ENCODE measurements at places on chromosomes 6 and 20. TPM values are rescaled to one million over a fixed set of nuclear protein-coding genes. Genes with fewer than 3 reads are reported as not detected.

- H3K4me1 ChIP-seq = no peaks in the 10 kb centered on the region
- no peak overlapping the region for H3K4me3 ChIP-seq
- DNase-seq = no peak
- H3K27ac ChIP-seq = no peak overlapping the region
- no peaks in the 10 kb centered on the region for H3K27me3 ChIP-seq
Measured at GRCh38 chr6:73121421-73121993, 103.8 kb downstream of the KHDC1L start.

Gene KIF25
- total RNA-seq = 0.28 TPM

DNA sequence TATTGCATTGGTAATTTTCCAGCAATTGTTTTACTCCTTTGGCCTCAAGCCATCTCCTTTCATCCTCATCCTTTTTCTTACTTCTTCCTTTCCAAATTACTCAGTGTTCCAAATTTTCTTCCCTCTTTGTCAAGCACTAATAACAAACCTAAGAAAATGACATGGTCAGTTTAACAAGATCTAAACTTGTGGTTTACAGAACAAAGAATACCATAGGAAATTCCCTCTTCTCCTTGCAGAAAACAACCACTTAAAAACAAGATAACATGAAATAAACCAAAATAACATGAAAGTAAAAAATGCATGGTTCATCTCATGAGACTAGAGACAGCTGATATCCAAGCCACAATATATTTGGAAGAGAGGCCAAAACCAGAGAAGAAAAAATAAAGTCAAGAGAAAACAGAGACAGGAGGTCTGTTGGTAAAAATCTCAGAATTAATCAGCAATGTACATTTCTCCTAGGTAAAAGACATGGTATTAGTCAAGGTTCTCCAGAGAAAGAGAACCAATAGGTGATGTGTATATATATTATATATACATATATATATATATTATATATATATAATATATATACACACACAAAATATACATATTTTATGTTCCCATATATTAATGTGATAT is 51.0 kb upstream of the SENP6 start:
- H3K27me3 ChIP-seq = no peaks in the 10 kb centered on the region
- DNase-seq = no peak
- H3K36me3 ChIP-seq = no peaks in the 10 kb centered on the region
- no peak overlapping the region for H3K27ac ChIP-seq

DNA sequence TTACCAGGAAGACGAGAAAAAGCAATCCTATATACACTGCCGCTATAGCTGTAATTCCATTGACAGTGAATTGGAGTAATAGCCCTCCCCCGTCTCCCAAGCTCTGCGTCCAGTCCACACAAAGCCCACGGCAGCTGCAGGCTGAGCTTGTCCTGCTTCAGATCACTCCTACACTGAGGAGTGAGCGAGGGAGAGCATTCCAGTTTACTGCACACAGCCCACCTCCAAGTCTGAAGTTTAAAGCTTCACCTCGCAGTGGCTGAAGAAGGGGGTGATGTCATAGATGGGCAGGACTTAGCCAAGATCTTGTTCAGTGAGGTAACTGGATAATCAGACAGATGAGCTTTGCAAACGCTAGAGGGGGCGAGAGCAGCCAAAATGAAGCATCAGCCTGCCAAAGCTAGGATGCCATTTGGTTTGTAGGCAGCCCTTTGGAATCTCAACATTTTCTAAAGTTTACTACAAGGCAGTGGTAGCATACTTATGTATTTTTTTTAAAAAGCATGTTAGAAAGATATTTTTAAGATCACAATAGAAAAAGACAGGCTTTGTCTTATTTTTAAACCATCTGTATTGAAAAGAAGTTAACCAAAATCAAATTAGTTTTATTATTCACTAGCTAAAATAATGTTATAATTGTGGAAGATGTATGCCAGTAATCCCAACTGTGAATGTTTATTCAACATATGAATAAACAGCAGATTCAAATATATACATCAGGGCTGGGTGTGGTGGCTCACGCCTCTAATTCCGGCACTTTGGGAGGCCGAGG is at the start of gene FLRT3:
FLRT3 (minus strand) TSS at position 213 of the 772 bp plus-strand sequence. CDS start 10,106 bp downstream, outside the sequence.
- no peaks in the 10 kb centered on the region for H3K4me1 ChIP-seq
- no peaks in the 10 kb centered on the region for H3K36me3 ChIP-seq
- peak within 1 kb of the TSS; percentile 71 for H3K27ac ChIP-seq
- DNase-seq = peak; percentile 92
- H3K27me3 ChIP-seq = no peaks in the 10 kb centered on the region
- peak within 1 kb of the TSS; percentile 24 for H3K4me3 ChIP-seq

Gene TAAR1
- total RNA-seq = not detected

Gene TMEM151B
- 0.09 TPM for total RNA-seq

Gene FAM83C
- 0.28 TPM for total RNA-seq

DNA sequence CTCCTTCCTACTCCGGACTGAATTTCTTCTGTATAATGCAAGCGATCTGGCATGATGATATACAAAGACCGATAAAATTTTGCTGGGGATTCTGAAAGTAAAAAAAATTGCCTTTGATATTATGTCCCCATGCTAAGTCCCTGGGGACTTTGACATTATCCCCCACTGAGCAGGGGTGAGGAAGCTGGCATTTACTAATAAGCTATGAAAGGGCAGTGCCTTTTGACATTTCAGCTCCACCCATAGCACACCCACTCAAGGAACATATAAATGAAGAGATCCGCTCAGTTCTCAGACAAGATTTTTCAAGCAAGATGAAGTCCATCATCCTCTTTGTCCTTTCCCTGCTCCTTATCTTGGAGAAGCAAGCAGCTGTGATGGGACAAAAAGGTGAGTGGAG is at the start of gene SEMG2:
SEMG2 (plus strand) TSS at position 298 of the 400 bp plus-strand sequence; CDS start at position 315, 17 bp downstream.
- no peak for DNase-seq
- no peak within 1 kb of the TSS for H3K27ac ChIP-seq
- no peaks in the 10 kb centered on the region for H3K27me3 ChIP-seq

- H3K4me3 ChIP-seq = no peak overlapping the region
- H3K36me3 ChIP-seq = no peaks in the 10 kb centered on the region
- DNase-seq = no peak
Measured at GRCh38 chr6:124825564-124825963, 136.7 kb upstream of the RNF217 start.

DNA sequence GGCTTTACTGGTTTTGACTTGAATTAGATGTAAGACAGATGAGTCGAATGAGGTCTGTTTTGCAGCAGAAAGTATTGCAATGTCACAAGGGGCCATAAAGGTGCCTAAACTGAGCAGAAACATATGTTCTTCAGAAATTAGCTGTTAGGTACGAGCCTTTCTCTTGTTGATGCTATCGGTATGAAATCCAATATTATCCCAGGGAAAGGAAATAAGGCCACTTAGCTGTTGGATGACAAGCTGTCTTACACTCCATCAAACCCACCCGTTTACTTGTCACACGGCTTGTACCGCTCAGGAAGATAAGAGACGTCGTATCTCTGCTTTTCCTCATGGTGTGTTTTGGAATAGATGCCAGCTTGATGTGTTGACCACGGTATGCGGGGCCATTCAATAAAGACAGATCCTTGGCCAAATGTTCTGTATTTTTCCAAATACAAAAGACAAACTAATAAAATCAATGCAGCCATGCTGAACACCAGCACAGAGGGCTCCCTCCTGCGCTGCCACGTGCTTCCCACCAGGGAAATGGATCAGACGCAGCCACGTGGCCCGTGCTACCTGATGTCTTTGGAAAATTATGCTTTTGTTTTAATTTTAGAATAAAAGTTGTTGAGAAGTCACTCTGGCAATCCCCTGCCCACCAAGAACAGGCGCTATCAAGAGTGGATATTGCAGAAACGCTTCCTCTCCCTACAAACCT is 255.9 kb upstream of the SULF2 start:
- H3K36me3 ChIP-seq = no peaks in the 10 kb centered on the region
- H3K4me3 ChIP-seq = no peak overlapping the region
- H3K27ac ChIP-seq = no peak overlapping the region
- no peaks in the 10 kb centered on the region for H3K27me3 ChIP-seq

DNA sequence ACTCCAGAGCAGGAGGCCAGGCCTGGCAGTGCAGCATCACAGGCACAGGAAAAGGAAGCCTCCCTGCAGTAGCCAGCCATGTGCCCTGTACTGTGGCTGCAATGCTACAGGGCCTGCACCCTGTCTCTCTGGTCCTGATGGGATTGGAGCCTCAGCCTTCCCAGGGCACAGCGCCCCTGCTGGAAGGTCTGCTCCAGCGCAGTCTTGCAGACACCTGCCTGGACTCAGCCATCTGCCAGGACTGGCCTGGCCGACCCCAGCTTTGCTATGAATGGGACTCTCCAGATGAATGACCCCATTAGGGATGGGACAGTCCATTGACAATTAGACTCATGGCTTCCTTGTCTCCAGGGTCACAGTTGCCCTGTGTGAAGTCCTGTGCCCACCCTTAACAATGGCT is 251.6 kb downstream of the ERMARD start:
- no peak overlapping the region for H3K27ac ChIP-seq
- no peaks in the 10 kb centered on the region for H3K4me1 ChIP-seq
- DNase-seq = no peak
- H3K27me3 ChIP-seq = no peaks in the 10 kb centered on the region
- no peaks in the 10 kb centered on the region for H3K36me3 ChIP-seq
- H3K4me3 ChIP-seq = no peak overlapping the region

All from prostate gland (tissue), 2 donors.